RWPE2 (cell line): ENCODE measurements at places on chromosomes 5 and 9.
A peak's percentile ranks its signal among the peaks of the same experiment; 100 is the strongest.

DNA sequence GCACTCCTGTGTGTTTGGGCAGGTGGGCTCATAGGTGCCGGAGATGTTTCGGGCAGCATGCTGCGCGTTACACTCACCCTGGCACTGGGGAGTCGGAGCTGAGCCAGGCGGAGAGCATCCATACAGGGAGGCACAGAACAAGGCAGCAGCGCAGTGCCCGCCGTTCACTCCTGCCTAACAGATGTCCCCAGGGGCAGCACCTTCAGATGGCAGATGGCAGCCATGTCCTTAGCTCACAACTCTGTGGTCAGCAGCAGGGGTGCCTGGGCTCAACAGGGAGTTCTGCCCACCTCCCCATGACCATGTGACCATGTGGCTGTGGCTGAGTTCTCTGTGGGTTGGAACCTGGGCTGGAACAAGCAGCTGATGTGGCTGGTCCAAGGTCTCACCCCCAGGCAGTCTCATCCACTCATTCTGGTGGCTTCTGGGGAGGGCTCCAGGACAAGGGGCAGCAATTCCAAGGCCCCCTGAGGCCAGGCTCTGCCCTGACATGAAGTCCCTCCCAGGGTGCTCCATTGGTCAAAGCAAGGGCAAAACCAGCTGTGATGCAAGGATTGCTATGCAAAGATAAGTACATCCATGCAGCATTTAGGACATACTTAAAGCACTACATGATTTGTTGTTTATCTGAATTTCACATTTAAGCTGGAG is 64.2 kb downstream of the MRPL36 start:
- no peak for DNase-seq

DNA sequence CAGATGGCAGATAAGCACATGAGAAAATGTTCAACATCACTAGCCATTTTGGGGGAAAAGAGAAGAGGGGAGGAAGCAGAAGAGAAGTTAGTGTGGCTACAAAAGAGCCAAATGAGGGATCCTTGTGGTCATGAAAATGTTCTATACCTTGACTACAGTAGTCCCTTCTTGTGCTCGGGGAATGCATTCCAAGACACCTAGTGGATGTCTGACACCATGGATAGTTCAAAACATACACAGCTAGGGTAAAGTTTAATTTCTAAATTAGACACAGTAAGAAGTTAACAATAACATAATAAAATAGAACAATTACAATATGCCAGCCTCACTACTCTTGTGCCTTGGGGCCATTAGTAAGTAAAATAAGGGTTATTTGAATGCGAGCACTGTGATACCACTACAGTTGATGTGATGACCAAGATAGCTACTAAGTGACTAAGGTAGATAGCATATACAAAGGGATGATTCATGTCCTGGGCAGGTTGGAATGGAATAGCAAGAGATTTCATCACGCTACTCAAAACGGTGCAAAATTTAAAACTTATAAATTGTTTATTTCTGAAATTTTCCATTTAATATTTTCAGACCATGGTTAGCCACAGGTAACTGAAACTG is 344.1 kb downstream of the NR2F1-AS1 start:
- no peak for DNase-seq

GRCh38 chr5:143541943-143542797 is 138.7 kb upstream of the NR3C1 start:
- no peak for DNase-seq

GRCh38 chr9:130424595-130425454 is 19.9 kb upstream of the ASS1 start:
- no peak for DNase-seq

DNA sequence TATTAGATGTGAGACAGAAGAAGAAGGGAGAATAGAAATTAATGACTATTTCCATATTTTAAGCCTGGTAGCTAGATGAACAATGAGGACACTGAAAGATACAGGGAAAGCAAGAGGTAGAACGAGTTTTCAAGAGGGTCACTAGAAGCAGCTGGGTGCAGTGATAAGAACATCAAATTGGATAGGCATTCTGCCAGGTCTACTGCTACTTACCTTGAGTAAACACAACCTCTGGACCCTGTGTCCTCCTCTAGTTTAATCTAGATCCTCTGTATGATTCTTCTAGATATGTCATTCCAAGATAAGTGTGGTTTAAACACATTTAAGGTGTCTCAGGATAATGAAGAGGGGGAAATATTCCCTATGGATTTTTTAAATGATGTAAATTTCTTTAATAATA is 31.2 kb downstream of the OTP start:
- no peak for DNase-seq

DNA sequence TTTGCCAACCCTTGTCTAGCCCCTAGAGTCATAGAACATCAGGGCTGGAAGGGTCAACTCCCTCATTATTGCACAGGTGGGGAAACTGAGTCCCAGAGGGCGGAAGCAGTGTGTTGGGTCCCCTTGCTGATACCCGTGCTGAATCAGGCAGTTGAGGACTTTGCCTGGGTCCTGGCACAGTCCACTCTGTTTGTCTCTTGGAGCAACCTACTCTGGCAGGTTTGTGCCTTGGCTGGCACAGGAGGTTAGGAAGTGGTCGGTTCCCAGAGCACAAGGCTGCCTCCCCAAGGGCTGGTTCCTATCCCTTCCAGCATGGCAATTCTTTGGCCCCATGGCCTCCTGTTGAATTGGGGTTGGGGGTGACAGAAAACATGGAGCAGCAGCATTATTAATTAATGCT is 94.5 kb upstream of the SHB start:
- DNase-seq: no peak

DNA sequence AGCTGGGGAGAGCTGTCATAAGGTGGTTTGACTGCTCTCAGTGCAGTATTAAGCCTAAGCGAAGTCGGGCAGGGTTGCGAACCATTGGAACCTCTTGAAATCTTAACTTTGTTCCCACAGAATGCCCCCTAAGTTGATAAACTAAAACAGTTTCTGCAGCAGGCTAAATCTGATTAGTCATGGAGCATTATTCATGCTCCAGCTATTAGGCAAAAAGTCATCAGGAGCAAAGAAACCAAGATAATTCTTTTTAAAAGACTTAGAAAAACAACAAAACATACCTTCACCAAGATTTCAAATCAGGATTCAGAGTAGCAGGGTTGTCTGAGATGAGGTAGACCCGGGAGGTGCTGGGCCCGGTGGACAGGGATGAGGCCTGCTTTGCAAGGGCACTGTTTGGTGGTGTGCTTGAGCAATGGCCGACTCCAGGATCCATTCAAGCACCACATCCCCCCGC is 69.9 kb upstream of the PLPP1 start:
- DNase-seq: no peak

- DNase-seq: no peak
Measured at GRCh38 chr9:131691969-131692611, 47.8 kb downstream of the RAPGEF1 start.

- DNase-seq: no peak
Measured at GRCh38 chr5:141493500-141494422, 4.9 kb downstream of the PCDHGC5 start.

GRCh38 chr5:179326122-179326927 is 18.9 kb downstream of the ADAMTS2 start:
- peak; percentile 37 for DNase-seq

DNA sequence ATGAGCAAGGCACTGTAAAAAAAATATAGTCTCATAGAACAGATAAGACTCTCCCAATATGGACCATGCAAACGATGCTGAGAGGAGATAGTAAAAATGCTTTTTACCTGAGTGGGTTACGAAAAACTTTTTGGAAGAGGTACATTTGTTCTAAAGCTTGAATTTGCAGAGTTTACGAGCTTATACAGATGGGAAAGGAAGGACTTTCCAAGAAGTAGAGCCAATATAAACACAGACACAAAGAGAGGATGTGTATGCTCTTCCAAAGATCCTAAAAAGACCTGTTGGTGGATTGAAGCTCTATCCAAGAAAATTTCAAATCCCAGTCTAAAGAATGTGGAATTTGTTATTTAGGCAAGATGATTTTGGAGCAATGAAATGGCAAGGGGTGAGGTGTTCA is 127.1 kb upstream of the SLCO6A1 start:
- DNase-seq: no peak

GRCh38 chr9:101664453-101664852 is 69.7 kb upstream of the PPP3R2 start:
- no peak for DNase-seq

DNA sequence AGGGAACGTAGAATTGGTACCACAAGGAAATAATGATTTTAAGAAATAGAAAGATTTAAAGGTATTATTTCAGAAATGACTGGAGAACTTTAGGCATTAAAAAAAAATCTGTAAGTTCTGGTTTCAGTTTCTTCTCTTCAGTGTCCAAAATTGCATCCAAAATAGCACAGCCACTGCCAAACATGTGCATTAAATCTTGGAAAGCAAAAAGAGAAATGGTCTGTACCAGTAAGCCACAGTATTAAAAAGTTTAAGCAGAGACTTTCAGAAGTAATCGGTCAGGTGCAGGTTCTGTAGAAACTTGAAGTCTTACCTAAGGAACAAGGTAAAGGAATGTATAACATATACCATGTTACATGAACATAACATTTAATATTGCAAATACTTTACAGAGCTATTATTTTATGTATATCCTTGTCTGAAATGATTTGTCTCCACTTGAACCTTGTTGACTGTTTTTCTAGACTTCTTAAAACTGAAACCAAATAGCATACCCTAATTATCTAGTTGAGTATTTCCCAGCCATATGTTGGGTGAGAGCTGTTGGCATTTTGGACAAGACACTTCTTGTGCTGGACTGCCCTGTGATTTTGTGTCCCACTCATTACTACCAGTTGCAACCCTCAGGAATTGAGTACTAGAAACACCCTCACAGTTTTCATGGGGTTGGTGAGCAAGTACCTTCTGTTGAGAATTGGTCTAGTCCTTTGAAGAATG is 32.1 kb downstream of the NIPBL start:
- no peak for DNase-seq

GRCh38 chr9:113129884-113130283 is 20.9 kb upstream of the SLC31A2 start:
- no peak for DNase-seq

DNA sequence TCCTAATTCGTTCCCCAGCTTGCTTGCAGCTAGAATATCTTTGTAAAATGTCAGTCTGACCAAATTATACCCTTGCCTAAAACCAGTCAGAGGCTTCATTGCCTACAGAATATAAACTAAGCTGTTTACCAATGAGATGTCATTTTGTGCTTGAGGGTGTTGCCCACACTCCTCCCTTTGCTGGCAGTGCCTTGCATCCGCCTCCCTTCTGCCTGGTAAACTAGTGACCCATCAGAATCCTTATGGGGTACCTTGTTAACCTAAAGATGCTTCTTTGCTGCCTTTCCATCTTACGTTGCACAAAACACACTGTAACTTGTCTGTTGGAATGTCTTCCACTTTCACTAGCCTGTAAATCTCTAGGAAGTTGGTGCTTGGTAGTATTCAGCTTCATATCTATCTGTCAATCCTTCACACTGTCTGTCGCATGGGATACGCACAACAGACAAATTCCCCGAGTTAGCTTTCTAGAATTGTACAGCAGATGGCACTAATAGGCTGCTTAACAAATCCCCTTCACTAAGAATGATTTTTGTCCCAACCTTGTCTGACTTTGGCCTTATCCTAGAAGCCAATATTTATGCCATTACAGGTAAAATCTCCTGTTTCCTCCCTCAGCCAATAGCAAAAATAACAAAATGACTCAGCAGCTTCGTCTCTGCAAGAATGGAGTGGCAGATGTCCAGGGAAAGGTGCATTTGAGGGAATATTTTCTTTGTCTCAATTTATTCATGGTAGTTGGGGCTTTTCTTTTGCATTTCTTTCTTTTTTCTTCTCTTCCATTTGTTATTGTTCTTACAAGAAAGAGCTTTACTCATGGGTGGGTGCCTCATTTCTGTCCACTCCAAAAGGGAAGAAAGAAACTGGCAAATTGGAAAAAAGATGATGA is 3.0 kb downstream of the NUDT2 start:
- DNase-seq: no peak

DNA sequence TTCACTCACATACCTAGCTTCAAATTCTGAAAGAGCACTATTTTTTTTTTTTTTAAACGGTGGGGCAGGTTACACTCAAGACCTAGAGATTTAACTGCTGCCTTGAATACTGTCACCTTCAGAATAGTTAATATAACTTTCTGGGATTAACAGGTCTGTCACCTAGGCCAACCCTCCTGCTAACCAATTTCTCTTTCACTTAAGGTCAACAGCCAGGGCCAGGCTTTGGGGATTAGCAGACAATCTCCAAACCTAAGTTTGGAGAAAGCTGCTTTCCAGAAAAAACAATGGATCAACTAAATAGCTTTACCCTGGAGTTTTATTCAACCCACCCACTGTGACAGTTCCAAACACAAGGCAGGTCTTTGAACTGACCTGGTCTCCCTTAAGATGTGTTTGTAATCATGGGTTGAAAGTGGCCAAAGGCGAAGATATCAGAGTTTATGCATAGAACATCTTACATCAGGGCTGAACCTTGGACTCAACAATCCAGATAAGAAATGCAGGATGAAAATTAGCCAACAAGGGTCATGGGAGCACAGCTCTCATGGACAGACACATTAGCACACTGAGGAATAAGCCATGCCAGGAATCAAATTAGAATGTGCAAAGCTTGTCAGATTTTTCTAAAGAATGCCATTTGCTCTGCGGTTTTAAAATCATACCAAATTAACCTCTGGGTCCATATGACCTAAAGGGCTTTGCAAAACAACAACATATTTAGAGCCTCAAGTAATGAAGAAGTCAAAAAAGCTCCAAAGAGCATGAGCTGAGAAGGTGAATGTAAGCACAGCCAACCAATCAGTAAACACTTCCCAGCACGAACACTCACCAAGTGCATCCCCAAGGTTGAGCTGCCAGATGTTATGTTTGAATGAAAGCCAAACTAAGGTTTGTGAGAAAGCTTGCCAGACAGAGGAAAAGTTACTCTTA is 538.5 kb upstream of the DMAC1 start:
- no peak for DNase-seq

GRCh38 chr5:111976705-111977435 is 219.9 kb upstream of the NREP start:
- no peak for DNase-seq

DNA sequence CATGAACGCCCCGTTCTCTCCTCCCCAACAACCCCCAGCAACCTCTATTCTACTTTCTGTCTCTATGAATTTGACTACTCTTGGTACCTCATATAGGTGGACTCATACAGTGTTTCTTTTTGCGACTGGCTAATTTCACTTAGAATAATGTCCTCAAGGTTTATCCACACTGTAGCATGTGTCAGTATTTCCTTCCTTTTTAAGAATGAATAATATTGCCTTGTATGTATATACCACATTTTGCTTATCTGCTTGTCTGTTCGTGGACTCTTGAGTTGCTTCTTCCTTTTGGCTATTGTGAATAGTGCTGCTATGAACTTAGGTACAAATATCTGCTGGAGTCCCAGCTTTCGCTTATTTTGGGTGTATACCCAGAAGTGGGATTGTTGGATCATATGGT is 42.7 kb downstream of the IQGAP2 start:
- DNase-seq: no peak
